A172 (cell line): ENCODE measurements at places on chromosomes 13 and 19.

GRCh38 chr19:13401388-13401787, 104.9 kb downstream of the CACNA1A start:
- DNase-seq, result peak; percentile 49

GRCh38 chr19:54137699-54138488, at the start of gene CNOT3:
TSS of gene CNOT3 (plus strand) at chr19:54137762. CDS start at chr19:54142979, 5,217 bp downstream.
- no peak for DNase-seq

GRCh38 chr13:30738526-30739236, 3.3 kb downstream of the ALOX5AP start:
- no peak for DNase-seq

- DNase-seq, result no peak
Measured at GRCh38 chr13:51993713-51994112, 17.5 kb downstream of the ATP7B start.

- no peak for DNase-seq
Measured at GRCh38 chr19:42276284-42276683, 7.2 kb downstream of the CIC start.

DNA sequence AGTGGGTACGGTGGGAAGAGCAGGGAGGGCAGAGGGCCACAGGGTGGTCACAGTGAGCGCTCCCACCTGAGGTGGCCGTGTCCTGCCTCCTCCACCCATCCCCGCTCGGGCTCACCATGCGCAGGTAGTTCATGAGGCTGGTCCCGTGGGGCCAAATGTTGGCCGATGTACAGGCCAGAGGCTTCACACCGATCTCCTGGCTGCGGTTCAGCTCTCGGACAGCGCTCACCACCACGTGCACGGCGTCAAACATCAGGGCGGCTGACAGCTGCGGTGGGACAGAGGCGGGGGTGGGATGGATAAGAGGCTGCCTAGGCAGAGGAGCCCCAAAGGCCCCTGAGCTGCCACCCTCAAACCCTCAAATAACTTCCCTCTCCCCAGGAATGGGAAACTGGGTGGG, 15.8 kb downstream of the GRIK5 start:
- DNase-seq, result no peak

DNA sequence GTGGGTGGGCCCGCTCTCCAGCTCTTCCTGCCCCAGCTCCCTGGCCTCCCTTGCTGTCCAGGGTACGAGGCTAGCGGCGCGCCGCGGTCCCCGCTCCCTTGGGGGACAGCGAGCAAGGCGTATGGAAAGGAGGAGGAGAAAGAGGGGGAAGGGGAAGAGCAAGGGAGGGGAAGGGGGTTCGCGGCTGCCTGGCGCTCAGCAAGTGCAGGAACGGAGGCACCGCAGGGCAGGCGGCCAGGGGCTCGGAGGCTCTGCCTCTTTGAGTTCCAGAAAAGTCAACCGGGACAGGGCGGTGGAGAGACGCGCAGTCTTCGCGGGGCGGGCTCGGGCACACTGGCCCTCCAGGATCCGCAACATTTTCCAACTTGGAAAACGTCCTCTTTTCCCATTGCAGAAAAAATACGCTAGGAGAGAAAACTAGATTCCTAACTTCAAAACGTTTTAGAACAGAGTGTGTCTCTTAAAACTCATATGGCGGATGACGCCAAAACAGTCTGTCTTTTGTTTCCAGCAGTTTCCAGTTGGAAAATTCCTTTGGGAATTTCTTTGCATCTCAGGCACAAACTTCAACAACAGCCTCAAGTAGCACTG, 23.1 kb upstream of the TNFRSF19 start:
- DNase-seq, result peak; percentile 1

- no peak for DNase-seq
Measured at GRCh38 chr19:29086182-29086581, 126.8 kb downstream of the UQCRFS1 start.

GRCh38 chr19:7904074-7905020, 670 bp downstream of the MAP2K7 start:
- DNase-seq, result no peak

GRCh38 chr13:59906413-59907049, 257.2 kb downstream of the DIAPH3 start:
- DNase-seq, result peak; percentile 3

- DNase-seq, result peak; percentile 32
Measured at GRCh38 chr13:29676941-29677452, 81.5 kb upstream of the SLC7A1 start.

- peak; percentile 3 for DNase-seq
Measured at GRCh38 chr13:44117351-44117750, 237.6 kb downstream of the LACC1 start.

DNA sequence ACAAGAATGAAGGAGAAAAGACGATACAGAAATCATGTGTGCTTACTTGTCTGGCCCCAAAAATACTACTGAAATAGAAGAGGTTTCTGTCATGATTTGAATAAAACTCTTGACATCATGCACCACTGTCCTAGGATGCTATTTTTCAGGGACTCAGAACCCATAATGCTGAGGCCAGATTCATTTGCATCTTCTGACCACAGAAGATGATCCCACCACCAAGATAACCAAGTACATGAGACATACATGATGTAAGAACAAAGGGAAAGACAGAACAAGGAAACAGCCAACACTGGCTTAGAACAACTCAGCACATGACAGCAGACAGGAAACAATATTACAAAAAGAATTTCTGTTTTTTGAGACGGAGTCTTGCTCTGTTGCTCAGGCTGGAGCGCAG, 2.5 kb downstream of the ZNF552 start:
- DNase-seq, result no peak

- no peak for DNase-seq
Measured at GRCh38 chr13:50646070-50646469, 197.4 kb downstream of the DLEU7 start.

DNA sequence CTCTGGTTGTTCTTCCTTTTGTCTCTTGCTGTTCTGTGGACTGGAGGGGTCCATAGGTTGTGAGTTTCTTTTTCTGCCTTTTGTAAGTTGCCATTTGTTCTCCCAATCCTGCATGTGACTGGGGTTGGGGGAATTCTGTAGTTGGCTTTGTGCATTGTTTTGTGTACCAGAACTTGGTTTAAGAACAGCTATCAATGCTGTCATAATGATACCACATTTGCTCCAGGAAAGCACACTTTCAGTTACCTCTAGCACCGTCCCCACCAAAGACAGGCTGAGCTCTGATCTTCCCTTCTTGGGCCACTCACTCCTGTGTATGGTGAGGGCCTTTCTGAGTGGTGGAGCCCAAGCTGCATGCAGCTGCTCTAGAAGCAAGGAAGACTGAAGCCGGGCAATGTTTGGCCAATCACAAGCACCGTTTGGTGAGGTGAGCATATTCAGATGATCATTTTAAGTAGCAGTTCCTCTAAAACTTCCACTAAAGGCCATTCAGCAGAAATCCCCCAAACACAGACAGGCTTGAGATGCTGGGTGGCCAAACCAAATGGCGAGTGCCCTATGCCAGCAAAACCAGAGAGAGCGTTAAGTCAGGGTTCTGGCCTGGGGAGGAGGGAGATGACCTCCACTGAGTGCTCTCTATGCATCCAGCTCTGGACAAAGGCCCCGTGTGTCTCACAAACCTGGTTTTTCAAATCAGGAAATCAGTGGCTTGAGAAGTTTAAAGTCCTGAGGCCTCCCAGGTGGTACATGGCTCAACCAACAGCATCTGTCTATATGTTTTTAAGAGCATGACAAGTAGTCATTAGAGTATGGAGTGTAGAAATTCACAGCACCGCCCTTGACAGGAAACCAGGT, 120.7 kb upstream of the SPATA13 start:
- DNase-seq, result no peak

GRCh38 chr19:1752757-1753728, at the start of gene ONECUT3:
TSS of gene ONECUT3 (plus strand) at chr19:1753506. CDS start at chr19:1753663, 157 bp downstream.
- no peak for DNase-seq

- peak; percentile 99 for DNase-seq
Measured at GRCh38 chr13:87123987-87124784, 547.0 kb upstream of the SLITRK5 start.

DNA sequence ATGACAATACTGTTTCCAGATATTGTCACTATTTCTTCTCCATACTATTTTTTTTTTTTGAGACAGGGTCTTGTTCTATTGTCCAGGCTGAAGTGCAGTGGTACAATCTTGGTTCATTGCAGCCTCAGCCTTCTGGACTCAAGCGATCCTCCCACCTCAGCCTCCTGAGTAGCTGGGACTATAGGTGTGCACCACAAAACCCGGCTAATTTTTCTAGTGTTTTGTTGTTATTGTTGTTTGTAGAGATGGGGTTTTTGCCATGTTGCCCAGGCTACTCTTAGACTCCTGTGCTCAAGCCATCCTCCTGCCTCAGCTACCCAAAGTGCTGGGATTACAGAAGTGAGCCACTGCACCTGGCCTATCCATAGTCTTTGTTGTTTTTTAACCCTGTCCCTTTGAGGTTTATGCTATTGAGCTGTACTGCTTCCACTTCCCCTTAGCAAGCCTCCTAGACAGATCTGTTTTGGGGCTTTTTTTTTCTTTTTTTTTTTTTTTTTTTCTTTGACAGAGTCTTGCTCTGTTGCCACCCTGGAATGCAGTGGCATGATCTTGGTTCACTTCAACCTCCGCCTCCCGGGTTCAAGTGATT, 27.6 kb upstream of the MAP3K10 start:
- DNase-seq, result no peak

DNA sequence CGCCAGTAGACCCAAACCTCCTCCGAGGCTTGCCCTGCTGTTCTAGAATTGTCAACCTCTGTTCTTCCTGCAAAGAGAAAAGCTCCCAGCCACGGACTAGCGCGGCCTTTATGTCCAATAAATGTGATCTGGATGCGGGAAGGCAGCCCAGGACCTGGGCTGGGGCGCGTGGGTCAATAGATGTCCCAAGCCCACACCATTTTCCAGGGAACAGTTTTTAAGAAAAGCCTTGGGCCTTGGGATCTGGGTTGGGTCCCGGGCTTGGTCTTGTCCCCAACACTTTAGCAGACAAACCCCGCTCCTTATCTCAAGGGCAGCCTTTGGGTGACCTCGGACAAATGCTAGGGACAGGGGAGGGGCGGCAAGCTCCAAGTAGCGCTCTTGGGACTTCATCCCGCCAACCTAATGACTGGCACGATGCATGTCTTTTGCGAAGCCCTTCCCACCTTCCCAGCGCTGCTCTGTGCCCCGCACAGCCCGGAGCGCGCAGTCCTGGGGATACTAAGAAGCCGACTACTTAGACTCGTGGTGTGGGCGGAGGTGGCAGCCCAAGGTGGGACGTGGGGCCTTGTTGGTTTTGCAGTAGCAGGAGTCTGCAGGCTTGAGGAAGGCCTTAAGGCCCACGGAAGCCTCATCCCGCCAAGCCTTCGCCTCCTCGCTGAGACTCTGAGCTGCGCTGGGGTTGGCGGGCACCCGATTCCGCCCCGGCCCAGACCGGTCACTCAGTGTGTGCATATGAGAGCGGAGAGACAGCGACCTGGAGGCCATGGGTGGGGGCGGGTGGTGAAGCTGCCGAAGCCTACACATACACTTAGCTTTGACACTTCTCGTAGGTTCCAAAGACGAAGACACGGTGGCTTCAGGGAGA, 10.8 kb downstream of the SOX21 start:
- no peak for DNase-seq

DNA sequence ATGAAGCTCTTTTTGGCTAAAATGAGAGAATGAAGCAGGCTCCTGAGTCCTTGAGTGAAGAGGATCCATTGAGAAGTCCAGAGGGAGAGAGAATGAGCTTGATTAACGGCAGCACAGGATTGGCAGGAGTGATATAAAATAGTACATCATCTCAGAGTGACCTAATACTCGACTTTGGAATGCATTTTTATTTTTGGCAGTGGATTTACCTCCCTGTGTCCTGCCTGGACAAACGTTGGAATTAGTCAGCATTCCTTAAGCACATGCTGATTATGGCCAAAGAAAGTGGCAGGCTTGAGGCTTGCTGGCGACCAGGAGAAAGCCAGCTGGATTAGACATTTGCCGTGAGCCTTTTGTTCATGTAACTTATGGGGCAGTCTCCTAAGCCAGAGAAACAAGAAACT, 22.9 kb downstream of the LRCH1 start:
- peak; percentile 70 for DNase-seq

- peak; percentile 20 for DNase-seq
Measured at GRCh38 chr19:42469311-42470235, 26.8 kb upstream of the CXCL17 start.

DNA sequence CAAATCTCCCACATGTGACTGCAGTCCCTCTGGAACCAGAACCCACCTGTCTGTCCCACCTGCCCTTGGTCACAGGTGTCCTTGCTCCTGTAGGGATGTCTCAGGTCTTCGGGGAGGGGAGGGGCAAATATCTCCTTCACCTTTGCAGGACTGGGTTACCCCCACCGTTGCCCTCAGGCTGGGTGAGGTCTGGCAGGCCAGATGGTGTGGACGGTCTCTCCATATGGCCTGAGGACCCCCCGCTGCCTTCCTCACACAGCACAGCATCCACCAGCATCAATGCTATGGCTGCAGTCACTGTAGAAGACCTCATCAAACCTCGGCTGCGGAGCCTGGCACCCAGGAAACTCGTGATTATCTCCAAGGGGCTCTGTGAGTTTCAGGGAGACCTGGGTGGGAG, 10.0 kb downstream of the SLC5A5 start:
- DNase-seq, result no peak

GRCh38 chr19:14006766-14007562, 844 bp upstream of the RFX1 start:
- no peak for DNase-seq

- no peak for DNase-seq
Measured at GRCh38 chr19:28322491-28322890, 890.5 kb downstream of the UQCRFS1 start.

- DNase-seq, result no peak
Measured at GRCh38 chr19:33859016-33859415, 62.3 kb downstream of the KCTD15 start.

DNA sequence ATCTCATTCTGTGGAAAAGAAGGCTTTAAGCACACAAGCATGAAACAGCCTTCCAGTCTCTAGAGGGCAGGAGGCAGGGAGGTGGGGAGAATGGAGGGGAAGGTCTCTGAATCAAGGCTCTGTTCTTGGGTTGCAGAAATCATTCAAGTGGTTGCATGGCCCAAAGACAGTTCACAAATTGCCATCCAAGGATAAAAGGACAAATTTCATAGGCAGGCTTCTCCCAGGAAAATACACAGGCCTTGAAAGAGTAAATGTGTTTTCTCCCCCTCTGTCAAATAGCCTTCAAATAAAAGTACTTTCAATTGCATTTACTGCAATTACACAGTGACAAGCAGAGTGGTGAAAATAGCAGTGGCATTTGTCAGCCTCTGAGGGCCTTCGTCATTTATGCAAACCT, 450.8 kb downstream of the DCT start:
- DNase-seq, result no peak

GRCh38 chr13:62483774-62484173, 1068.1 kb upstream of the PCDH20 start:
- DNase-seq, result peak; percentile 21
